ENCODE measurements at places on chromosomes 7 and 10. TPM values are rescaled to one million over a fixed set of nuclear protein-coding genes. Genes with fewer than 3 reads are reported as not detected.

Gene AGBL3
- 1.4 TPM for total RNA-seq

Gene CYP3A7
- total RNA-seq, result 0.14 TPM

Gene NAT16
- not detected for total RNA-seq

Gene GPNMB
- 58.6 TPM for total RNA-seq

Gene ARHGAP22
- total RNA-seq, result 20.7 TPM

Gene TDRD1
- 0.83 TPM for total RNA-seq

Gene RELN
- total RNA-seq, result 0.74 TPM

Gene ZP3
- 2.1 TPM for total RNA-seq

Gene OR2A5
- not detected for total RNA-seq

Data from smooth muscle cell of bladder (primary cell).